Dermis blood vessel endothelial cell (primary cell): ENCODE measurements at places on chromosomes 2 and 18. TPM values are rescaled to one million over a fixed set of nuclear protein-coding genes. Genes with fewer than 3 reads are reported as not detected.
A peak's percentile ranks its signal among the peaks of the same experiment; 100 is the strongest.

Gene PIEZO2
- 141 and 342 TPM in 2 replicates for total RNA-seq

Gene LYG2
- not detected in 2 replicates for total RNA-seq

Gene MAP3K19
- not detected in 2 replicates for total RNA-seq

Gene KCNF1
- 1.0 and 1.9 TPM in 2 replicates for total RNA-seq

DNA sequence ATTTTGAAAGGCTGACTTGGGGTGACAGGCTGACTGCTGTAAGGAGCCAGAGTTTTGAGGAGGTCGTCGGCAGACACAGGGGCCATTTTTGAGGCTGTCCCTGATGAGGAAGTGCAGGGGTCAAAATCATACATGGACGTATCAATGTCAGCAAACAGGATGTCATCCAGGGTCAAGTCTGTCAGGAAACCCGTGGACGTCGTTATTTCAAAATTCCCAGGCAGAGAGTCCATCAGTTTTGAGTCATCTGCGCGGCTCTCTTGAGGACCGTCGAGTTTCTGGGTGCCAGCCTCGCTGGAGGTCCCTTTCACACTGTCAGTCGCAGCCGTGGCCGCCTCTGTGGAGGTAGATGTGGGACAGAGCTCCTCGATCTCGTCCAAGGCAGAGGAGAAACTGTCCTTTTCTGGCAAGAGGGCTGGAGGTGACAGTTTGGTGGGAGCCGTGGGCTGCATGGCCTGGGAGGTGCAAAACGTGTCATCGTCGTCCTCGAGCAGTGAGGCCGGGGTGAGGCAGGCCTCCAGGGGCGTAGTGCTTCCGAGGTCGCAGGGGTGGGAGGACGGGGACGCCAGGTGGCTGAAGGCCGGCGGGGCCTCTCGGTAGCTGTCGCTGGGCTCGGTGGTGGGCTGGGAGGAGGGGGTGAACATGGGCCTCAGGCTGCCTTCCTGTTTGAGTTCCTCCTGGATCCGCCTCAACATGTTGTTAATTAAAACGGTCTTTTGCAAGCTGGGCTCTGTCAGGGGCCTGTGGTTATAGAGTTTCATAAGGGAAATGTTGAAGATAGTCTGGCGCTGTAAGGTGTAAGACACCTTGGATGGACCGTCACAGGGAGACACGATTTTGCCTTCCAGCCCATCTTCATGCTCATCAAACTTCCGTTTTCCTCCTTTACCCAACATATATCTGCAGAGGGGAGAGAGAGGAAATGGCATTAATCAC, 17.5 kb downstream of the SERTAD2 start:
- no peak for DNase-seq

DNA sequence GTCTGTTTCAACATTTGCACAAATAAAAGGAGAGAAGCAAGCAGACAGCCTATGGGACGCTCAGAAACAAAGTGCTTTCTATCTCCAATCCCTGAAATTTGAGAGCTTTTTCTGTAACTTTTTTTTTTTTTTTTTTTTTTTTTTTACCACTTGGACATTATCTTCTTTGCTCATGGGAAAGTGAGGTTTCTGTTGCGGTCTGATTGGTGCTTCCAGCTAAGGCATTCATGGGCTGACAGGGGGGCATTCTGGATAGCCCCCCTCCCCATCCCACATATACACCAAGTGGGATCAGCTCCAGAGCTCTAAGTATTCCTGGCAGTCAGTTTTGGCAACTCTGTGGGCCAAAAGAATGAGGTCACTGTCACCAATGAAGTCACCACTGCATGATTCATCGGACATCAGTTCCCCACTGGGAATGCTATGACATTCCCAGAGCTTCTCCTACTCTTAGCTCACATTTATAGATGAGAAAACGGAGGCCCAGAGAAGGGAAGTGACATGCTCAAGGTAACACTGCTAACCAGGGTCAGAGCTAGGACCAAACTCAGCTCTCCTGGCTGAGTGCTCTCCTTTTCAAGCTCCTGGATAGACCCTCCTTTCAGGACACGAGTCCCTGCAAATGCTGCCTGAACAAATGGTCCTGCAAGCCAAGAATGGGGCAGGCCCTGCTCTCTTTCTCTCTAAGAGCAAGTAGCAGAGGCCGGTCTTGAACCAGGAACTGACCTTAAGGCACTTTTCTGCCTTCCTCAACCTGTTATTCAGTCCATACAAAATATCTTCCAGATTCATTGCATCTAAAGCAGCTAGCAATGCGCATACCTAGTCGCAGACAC, 61.3 kb downstream of the TMEM247 start:
- peak; percentile 41 for DNase-seq

- peak; percentile 87 for DNase-seq
Observed at GRCh38 chr2:75627902-75628504, 18.6 kb upstream of the MRPL19 start.

- no peak for DNase-seq
Observed at GRCh38 chr2:208648368-208648767, 241.8 kb downstream of the PTH2R start.

GRCh38 chr2:173427887-173428668, 73.4 kb downstream of the CDCA7 start:
- DNase-seq, result no peak
